ENCODE measurements at places on chromosomes 3 and 15. TPM values are rescaled to one million over a fixed set of nuclear protein-coding genes. Genes with fewer than 3 reads are reported as not detected.

Gene KCNMB3
- total RNA-seq = 4.9 TPM

Gene KBTBD8
- 7.5 TPM for total RNA-seq

Gene TF
- total RNA-seq = 1,294 TPM

Gene CRYGS
- 2,965 TPM for total RNA-seq

Gene WNT7A
- 9.1 TPM for total RNA-seq

Gene STX19
- 0.77 TPM for total RNA-seq

Gene SLC6A20
- 6.2 TPM for total RNA-seq

Gene ZNF502
- 22.1 TPM for total RNA-seq

Gene BFSP2
- 299 TPM for total RNA-seq

Gene PFN2
- total RNA-seq = 222 TPM

Gene DPPA2
- not detected for total RNA-seq

Gene EIF4A2
- 901 TPM for total RNA-seq

Gene PATL2
- total RNA-seq = 0.49 TPM

Gene ITIH4
- total RNA-seq = 4.9 TPM

Gene SHC4
- total RNA-seq = 4.3 TPM

Gene C3orf49
- total RNA-seq = not detected

Gene OR4F6
- not detected for total RNA-seq

Gene CERS3
- total RNA-seq = 0.71 TPM

Gene CLDN18
- not detected for total RNA-seq

Gene TMC3
- total RNA-seq = 0.22 TPM

Gene SLC15A2
- 28.6 TPM for total RNA-seq

Gene GOLGA6L4
- 3.5 TPM for total RNA-seq

Gene FSIP1
- total RNA-seq = 4.3 TPM

Gene SLC22A14
- total RNA-seq = 0.16 TPM

Gene CXCR6
- not detected for total RNA-seq

Gene IMPG2
- total RNA-seq = 221 TPM

Gene DAZL
- total RNA-seq = not detected

Gene SPTSSB
- 4.1 TPM for total RNA-seq

Gene IQCB1
- 46.8 TPM for total RNA-seq

Gene PLSCR2
- not detected for total RNA-seq

Gene GLDN
- total RNA-seq = 5.1 TPM

Gene ACTRT3
- 2.6 TPM for total RNA-seq

Gene ADGRG7
- 0.22 TPM for total RNA-seq

Gene CD96
- 1.3 TPM for total RNA-seq

Gene IL1RAP
- total RNA-seq = 11.4 TPM

Gene C2CD4B
- total RNA-seq = 5.7 TPM

Gene CHST13
- total RNA-seq = 0.38 TPM

Gene SERPINI2
- total RNA-seq = not detected

Gene TM4SF4
- not detected for total RNA-seq

Gene GABRR3
- total RNA-seq = 25.8 TPM

Gene TYRO3
- total RNA-seq = 11.6 TPM

Gene TRPM1
- 52.6 TPM for total RNA-seq

Gene OPA1
- total RNA-seq = 86.1 TPM

Gene AQP9
- total RNA-seq = 2.9 TPM

Gene RASA2
- total RNA-seq = 34.7 TPM

Gene FBLN2
- 122 TPM for total RNA-seq

All from camera-type eye (tissue), 1 donor.